AG04449 (cell line): ENCODE measurements at places on chromosomes 6 and 20.
A peak's percentile ranks its signal among the peaks of the same experiment; 100 is the strongest.

- DNase-seq = no peak
Observed at GRCh38 chr20:39146394-39146793, 184.2 kb downstream of the DHX35 start.

DNA sequence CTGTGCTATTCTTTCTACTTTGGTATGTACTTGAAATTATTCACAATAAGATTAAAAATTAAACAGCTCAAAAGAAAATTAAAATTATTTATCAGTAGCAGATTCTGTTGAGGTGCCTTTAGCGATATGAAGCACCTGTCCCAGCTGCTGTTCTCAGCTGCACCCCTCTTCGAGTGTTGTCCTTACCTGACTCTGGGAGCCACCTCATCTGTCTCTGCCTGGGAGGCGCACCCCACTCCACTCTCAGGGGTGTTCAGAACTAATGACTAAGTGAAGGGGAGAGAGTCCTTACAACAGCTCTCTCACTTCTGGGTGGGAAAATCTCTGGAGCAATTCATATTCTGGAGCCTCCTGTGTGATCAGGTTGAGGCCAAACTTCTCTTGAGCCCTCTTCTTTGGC is 745.7 kb downstream of the RFPL4B start:
- no peak for DNase-seq

DNA sequence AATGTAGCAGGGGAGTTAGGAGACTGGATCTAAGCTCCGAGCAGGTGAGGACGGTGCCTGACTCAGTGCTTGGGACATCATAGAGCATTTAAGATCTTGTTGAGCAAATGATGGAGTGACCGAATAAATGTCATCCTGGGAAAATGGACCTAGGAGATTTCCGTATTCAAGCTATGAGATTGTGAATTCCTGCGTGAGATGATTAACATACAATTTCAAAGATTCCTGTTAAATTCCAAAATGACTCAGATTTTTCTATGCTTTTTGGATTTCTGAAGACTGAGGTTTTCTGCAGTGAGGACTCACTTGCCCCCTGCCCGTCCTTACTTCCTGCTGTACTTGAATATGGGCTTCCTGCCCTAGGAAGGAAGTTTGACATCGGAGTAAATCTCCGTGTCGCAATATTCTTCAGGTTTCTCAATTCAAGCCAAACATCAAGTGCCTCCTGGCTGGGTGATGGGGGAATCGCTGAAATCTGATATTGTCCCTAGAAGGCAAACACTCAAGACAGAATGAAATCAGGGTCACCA is 5.2 kb downstream of the SYTL3 start:
- no peak for DNase-seq

- DNase-seq = no peak
Observed at GRCh38 chr6:35562060-35562459, 49.4 kb upstream of the TULP1 start.

DNA sequence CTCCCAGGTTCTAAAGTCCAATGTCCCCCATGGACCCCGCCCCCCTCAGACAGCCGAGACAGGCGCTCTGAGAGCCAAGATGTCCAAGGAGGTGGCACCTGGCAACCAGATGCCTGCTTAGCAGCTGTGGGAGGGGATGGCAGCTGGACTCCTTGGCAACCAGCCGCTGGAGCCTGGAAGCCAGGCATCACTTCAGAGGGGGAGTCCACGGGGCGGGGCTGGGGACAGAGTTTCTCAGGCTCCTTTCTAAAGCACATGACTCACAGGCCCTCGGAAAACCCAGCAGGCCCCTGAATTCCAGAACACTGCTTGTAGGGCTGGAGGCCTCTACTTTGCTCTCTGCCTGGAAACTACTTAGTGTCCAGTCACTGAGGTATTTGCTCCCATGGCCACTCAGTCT is 51.5 kb downstream of the PREX1 start:
- DNase-seq = peak; percentile 63

DNA sequence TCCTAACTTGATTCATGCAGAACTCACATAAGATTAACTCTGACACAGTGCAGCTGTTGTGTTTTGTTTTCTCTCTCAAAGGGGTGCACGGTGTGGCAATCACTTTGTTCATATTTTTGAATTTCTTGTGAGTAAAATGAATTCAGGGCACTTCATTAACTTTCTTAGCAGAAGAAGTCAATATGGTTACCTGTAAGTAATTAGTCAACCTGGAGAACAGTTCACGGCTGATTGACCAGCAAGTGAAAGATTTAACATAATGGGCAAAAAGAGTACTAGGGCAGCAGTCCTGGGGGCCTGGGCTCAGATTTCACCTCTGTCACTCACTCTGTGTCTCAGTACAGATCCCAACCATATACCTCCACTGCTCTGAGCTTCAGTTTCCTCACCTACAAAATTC is 102.4 kb upstream of the SPTLC3 start:
- DNase-seq = no peak

GRCh38 chr6:40419377-40419776 is 167.8 kb downstream of the LRFN2 start:
- no peak for DNase-seq

DNA sequence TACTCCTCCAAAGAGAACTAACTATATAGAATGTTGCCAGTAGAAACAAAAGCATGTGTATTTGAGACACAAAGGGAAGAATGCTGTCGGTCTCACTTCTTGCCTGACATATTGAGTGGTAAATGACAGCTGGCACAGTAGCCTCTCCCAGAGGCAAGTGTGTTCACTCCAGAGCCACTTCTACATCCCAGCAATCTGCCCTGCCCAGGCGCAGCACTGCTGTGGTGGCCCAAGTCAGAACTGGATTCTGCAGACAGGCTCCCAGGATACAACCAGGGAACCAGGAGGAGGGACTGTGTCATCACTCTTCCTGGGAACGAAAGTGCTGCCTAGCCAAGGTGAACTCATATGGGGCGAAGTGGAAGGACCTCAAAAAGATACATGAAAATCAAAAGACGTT is 103.2 kb upstream of the ARMC2 start:
- DNase-seq = no peak

- DNase-seq = no peak
Observed at GRCh38 chr20:38859070-38859690, 53.7 kb downstream of the PPP1R16B start.

GRCh38 chr20:19552221-19553180 is 205.6 kb upstream of the RIN2 start:
- DNase-seq = no peak

GRCh38 chr6:93418033-93418407 is 1.3 kb downstream of the EPHA7 start:
- no peak for DNase-seq

DNA sequence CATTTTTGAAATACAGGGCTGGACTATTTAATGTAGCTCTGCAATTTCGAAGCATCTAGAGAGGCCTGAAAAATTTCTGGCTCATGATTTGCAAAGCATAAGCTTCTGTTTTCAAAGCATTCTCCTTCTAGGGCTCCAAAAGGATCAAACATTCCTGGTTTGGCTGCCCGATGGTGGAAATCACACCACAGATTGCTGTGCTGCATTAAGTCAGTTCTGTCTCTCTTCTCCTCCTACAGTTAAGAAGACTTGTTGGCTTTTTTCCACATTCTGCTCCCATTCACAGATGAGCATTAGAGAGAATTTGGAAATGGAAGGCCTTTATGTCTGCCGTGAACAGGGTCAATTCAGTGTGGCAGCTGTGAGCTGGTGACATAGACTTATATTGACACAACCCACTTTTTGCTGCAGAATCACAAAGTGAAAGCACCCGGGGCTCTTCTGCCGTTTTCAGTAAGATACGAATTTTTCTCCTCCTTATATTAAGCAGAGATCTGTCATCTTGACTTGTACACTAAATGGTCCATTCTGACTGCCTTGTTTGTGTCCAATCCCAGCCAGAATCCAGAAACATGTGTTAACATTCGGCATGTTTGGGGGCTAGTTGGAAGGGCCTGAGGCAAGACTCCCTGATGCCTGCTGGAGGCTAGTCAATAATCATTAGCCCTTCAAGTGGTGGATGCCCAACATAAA is 330.8 kb upstream of the DEFB112 start:
- no peak for DNase-seq

DNA sequence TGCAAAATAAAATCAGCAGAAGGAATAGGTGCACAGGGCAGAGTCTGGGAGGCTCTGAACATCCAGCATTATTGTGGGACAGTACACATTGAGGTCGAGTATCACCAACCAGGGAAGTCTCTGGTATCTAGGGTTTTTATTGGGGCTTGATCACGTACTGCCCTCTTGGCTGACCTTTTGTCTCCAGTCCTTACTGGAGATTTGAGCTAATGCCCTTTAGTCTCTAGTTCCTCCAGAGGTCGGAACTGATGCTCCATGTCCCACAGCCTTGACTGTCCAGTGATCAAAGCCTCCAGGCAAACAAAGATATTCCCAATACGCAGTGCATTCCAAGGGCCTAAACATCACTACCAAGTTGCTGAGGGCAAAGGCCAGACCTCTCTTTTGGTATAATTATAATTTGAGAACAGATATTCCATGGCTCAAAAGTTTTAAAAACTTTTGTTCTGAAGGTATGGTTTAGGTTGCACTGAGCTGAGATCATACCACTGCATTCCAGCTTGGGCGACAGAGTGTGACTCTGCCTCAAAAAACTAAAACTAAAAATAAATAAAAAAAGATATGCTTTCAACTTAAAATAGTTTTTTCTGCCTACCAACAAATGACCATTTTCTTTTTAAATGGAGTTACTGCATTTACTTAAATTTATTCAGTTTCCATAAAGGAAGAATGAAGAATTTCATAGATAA is 56.9 kb upstream of the DYNLRB1 start:
- no peak for DNase-seq

DNA sequence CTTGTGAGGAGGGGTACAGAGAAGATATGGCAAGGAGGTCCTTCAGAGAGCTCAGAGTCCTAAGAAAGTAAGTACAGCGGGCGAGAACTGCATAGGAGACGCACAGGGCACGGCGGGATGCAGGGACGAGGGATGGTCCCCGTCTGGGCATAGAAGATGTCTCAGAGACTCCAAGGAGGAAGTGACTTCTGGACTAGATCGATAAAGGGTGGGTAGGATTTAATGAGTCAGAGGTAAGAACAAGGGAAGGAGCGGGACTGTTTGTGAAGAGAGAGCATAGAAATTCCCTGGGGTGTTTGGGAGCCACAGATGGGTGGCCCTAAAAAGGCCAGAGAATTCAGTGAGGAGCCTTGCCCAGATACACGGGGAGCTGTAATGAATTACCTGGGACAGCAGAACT is 69.1 kb downstream of the FAM120B start:
- DNase-seq = no peak

DNA sequence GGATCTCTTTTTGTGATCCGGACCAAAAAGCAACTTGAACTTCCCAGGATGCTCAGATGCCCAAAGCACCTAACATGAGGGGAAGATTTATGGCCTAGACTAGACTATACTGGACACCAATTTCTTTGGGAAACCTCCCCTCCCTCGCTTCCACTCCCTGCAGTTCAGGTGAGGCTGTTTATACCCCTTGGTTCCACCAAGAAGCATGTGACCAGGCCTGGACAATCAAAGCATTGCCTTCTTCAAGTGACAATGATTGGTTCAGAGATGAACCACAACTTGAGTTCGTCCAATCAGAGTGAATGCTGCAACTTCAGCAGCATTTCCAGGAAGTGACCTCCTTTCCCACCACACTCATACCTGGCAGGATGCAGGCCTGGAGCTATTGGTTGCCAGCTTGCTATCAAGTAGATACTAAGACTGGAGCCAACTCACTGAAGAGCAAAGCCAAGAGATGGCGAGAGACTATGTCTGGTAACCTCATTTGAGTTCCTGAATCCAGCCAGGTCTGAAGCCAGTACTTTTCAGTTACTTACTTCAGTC is 45.6 kb upstream of the SLC9A8 start:
- no peak for DNase-seq

- DNase-seq = no peak
Observed at GRCh38 chr6:67717281-67717680, 917.8 kb upstream of the ADGRB3 start.

DNA sequence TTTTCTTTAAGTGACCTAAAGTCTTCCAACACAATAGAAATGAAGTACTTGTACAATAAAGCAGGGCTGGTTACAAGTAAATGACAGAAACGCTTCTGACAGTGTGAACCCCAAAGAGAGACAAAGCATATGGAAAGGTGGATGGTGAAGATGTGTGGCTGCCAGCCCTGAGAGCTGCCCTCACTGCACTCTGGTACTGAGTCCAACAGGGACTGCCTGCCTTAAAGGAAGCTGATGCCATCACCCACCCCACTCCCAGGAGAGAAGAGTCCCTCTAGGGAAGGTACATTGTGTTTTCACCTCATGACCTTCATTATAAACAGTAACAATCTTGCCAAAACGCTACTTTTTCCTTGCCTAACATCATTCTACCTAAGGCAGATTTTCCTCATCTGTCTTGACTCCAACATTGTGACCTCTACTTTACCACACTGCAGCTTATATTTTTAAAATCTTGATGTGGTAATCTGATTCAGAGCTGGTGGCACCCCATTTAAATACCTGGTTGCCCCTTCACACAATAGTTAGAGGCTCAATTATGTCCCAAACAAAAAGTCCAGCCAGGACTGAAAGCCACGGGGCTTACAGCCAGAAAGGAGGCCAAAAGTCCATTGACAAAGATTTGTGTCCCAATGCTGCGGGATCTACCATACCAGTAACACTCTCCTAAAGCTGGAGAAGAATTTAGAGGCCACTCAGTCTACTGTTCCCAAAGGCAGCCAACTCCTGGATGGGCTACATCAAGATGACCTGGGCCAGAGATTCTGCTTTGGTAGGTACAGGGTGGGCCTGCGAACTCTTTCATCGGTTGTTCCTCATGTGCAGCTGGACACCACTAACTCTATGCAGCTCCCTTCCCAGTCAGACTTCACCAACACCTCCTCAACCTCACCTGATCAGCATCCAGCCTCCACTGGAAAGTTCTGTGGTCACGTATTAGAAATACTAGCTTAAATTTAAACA is 4.4 kb downstream of the APMAP start:
- DNase-seq = no peak

DNA sequence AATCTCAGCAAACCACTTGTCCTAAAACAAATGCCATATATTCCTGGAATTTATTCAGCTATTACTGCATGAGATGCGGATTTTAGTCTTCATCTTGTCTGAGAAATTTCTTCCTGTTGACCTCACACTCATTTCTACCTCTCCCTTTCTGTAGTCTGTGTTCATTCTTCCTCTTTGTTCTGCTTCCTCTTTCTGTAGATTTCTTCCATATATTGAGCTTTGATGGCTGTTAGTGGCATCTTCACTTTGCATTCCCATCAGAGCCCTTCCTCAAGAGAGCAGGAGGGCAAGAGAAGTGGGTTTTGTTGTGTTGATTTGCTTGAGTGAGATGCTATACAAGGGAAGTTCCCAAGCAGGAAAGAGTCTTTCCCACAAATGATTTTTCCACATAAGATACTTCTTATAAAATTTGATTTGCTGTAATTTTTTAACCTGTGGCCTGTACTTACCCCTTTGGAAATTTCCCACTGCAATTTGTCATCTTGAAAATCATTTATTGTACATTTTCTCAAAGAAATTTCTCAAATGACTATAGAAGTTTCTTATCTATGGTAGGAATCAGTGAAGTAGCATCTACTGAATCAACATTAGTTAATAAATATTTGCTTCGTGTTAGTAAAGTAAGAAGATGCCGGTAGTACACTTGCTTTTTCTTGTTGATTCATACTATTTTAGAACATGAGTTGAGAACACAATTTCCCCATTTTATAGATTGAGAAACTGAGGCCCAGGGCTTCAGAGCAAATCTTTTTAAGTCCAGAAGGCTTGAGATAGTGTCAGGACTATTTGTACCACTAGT is 43.8 kb downstream of the MAP3K4 start:
- no peak for DNase-seq

GRCh38 chr6:169979873-169980432 is 228.5 kb downstream of the ERMARD start:
- no peak for DNase-seq

GRCh38 chr20:54115172-54115854 is 44.9 kb upstream of the BCAS1 start:
- DNase-seq = no peak

GRCh38 chr6:73624896-73625295 is 28.9 kb downstream of the SLC17A5 start:
- DNase-seq = no peak
